ENCODE measurements at places on chromosomes 2 and 18.

DNA sequence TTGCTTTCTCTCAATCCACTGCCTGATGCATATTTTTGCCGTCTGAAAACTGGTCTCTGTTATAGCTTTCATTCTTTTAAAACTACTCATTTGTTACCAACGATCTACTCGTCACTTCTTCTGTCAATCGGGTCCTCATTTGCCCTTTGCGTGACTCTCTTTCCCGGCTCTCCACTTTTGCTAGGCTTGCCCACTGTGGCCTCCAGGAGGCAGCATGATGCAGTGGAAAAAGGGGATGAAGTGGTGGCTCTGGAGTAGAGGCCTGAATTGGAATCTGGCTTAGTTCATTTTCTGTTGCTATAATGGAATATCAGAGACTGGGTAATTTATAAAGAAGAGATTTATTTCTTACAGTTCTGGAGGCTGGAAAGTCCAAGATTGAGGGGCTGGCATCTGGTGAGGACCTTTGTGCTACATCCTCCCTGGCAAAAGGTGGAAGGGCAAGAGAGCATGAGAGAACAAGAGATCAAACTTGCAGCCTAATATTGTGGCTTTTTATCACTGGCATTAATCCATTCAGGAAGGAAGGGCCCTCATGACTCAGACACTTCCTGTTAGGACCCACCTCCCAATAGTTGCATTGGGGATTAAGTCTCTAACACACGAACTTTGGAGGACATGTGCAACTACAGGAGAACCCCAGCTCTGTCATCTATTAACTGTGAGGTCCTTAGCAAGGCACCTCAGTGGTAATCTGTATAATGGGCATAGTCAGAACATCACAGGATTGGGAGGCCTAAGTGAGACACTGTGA lies 15.4 kb downstream of the GDF7 start:
- DNase-seq = no peak

DNA sequence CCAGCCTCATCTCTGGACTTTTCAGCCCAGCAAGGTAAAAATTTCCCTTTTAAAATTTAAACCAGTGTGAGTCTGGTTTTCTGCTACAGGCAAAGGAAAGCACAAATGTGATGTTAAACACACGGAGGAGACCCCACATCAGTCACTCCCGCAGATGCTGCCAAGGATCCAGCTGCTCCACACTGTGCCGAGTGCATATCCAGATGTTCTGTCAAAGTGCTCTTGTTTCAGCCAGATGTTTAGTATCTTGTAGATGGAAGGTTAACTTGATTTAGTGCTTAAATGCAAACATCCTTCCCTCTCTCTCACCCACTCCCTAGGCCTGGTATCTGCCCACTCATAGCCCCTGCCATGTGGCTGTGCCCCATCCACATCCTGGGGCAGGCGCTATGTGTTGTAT lies 15.8 kb upstream of the ATOH8 start:
- no peak for DNase-seq

DNA sequence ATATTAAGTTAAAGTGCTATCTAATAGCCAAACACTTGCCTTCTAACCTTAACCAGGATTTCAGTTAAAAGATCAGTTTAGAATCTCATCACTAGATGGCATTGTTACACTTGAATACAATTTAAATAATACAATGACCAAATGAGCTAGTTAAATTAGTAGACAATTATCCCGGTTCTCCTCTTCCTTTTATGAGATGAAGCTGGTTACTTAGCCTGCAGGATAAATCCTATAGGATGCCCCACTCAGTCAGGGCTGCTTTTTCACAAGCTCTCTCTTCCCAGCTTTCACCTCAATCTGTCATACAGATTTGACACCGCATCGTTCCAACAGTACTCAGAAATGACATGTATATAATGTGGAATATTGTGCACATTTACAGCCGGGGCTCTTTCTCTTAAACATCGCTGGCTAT lies 678.8 kb downstream of the KCNJ3 start:
- DNase-seq = peak; percentile 16

GRCh38 chr2:150479075-150479915 lies 8.2 kb downstream of the RND3 start:
- DNase-seq = no peak

- DNase-seq = no peak
These were observed 232.3 kb upstream of the ITGA4 start for GRCh38 chr2:181224866-181225265.

DNA sequence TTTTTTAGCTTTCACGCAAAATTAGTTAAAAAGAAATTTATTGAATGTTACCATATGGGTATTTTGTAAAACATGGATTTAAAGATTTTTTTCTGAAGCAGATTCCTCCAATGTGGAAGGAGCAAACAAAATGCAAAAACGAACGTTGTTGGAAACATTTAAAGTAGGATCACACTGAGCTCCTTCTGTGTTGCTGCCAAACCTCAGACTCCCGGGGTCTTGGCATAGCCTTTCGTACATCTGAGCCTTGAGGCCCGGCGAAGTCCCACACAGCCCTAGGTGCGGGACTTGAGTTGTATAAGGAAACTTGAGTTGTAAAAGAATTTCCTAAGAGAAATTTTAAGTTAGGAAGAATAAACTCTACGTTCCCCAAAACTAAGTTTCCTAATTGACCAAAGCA lies 52.0 kb upstream of the CD226 start:
- DNase-seq = no peak

GRCh38 chr18:4231260-4231659 lies 223.8 kb downstream of the DLGAP1 start:
- no peak for DNase-seq

DNA sequence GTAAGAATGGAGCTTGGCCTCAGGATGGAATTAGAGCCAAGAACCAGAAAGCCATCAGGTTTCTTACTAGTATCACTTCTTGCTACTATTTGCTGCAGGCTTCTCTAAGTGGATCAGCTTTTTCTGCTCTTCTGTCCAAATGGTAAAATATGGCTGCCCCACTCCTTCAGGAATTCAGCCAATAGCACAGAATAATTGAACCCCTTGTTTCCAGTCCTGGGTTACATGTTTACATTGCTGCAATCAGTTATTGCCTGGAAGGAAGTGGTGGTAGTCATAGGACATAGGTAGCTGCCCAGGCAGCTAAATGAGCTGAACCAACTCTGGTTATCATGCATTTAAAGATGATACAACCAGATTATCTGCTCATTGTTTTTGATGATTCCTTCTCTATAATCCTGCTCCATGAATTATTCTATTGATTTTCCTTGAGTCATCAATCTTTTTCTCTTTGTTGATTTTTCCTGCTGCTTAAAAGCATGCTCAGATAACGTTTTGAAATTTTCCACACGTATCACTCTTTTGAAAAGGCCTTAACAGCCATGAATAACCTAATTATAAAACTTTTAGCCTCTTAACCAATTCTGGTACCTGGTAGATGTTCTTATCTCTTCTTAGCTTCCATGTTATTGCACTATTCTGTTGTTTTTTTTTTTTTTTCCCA lies 12.6 kb downstream of the AGPS start:
- no peak for DNase-seq

DNA sequence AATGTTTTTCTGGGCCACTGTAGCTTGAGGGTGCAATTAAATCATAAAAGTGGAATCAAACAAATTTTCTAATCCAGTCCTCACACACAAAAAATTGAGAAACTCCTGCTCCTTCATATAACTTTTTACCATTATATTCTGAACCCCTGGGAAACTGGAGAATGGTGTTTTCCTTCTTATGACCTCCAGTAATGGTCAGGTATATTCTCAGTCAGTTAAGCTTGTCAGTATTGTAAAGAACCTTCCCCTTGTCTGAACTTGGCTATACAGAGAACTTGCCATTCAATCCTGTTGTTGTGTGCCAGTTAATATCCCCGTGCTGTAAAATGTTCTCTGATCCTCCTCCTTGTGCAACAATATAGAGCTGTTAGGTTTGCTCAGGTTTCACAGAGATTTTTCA lies 39.5 kb downstream of the ZNF804A start:
- no peak for DNase-seq

GRCh38 chr2:101823859-101824258 lies 126.4 kb downstream of the MAP4K4 start:
- no peak for DNase-seq

- DNase-seq = no peak
These were observed 151.8 kb downstream of the ARL6IP6 start for GRCh38 chr2:152870239-152870638.

GRCh38 chr2:6958616-6959235 lies 41.5 kb downstream of the RNF144A start:
- no peak for DNase-seq

DNA sequence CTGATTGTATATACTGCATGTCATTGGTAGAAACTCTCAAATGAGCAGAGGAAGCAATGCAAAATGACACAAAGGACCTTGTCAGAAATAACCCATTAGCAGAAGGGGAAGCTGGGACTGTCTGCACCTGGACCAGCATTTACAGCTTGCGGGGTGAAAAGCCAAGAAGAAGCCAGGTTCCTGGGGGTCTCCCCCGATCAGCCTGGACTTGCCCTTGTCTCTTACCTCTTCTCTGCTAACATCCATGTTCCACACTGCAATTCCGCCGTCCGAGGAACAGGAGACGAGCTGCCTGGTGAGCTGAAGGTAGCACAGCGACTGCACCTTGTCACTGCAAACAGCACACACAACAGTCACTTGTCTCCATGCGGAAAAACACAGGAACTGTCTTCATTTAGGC lies 51.1 kb downstream of the WDFY1 start:
- no peak for DNase-seq

- DNase-seq = no peak
These were observed 135.0 kb upstream of the ZNF804A start for GRCh38 chr2:184463102-184463865.

DNA sequence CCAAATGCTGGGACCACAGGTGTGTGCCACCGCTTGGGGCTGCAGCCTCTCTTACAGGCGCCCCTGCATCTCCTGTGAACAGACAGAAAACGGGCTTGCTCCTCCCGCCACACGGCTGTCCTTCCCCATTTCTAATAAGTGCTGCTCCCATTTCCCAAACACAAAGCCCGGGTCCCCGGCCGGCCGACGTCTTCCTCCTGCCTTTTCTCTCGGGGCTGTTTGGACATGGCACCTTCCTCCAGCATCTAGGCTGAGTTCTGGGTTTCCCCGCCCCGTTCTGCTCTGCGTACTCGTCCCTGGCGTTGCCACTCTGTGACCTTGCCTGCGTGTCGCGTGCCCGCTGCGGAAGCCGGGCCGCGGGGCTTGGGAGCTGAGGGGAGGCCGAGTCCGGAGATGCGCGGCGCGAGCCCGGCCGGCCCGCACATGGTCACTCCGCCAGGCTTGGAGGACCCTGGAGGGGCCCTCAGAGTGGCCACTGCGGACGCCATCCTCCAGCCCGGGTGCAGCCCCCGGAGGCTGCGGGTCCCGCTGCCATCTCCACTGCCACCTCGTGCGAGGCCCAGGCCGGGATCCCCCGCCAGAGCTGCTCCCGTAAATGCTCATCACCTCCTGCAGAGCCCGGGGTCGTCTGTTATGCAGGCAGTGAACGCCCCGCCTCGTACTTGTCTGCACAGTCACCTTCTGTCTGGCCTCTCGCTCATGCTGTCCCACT lies 26.3 kb downstream of the PRELID3A start:
- no peak for DNase-seq

GRCh38 chr18:22233266-22233665 lies 63.9 kb downstream of the GATA6 start:
- DNase-seq = no peak

DNA sequence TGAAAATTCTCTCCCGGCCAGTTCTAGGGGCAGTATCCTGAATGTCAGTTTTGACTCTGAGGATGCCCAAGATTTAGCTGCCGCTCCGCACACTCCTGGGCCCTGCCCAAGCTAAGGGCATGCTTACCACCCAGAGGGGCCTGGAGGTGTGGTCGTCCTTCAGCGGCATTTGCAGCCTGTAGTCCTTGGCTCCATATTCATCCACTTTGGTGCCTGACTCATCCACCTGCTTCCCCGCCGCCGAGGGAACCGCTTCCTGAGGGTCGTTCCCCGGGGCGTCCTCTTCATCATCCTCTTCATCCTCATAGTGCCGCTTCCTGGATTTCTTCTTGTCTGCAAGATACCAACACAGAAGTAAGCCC lies 577 bp downstream of the ERCC3 start:
- no peak for DNase-seq

DNA sequence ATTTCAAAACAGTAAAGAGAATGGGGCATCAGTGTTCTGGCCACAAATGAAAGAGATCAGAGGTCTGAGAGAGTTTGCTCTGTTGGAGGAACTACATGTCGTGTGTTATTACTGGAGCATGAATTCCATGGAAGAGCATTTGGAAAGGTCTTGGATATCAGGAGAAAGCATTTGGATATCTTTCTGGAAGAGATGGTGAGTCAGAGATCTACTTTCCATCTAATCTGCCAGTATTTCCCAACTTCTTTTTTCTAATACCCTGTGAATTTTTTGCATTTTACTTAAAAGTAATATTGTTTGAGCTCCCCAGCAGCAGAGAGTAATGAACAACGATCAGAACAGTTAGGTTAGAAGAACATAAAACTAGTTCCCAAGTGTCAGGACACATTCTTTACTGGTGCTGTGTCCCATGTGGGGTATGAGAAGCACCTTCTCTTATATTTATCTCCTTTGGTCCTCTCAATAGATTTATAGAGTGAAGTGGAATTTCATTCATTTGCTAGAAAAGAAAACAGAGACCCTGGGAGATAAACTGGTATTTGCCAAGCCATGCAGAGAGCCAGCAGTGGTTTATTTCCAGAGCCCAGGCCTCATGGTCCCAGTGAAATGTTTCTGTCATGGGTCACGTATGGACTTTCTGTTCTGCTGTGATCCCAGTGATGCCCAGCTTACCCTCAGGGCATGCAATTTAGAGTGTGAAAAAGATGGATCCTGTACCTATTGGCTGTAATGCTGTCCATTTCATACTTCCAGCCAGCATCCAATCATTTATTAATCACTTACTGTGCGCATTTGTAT lies 130.8 kb upstream of the NT5C1B start:
- no peak for DNase-seq

GRCh38 chr2:168573128-168573903 lies 117.2 kb downstream of the CERS6 start:
- no peak for DNase-seq

- DNase-seq = no peak
These were observed 796 bp downstream of the SPIRE1 start for GRCh38 chr18:12656938-12657683.

GRCh38 chr18:31162419-31162793 lies 250 bp downstream of the DSC1 start:
- DNase-seq = no peak

GRCh38 chr2:119491776-119492525 lies 32.3 kb downstream of the SCTR start:
- no peak for DNase-seq

- DNase-seq = no peak
These were observed 188.1 kb downstream of the ARL4C start for GRCh38 chr2:234308813-234309195.

DNA sequence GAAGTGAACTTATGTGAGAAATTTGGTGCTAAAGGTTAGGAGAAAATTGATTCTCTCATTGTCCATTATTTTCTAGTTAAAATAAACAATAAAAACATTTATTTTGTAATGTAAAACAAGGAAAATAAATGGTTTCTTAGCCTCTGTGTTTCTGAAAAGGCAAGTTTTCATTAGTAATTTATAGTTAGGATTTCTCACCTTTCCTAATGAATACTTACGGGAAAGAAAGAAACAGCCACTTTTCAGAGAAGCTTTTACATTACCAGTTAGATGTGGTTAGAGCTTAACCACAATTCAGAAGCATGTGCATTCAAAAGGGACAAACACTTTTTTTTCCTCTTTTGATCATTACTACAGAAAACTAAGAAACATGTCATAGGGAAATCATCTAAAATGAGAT lies 18.8 kb downstream of the NEMP2 start:
- no peak for DNase-seq
